ENCODE measurements at places on chromosomes 3 and 15.

- DNase-seq: no peak
These were observed 23.6 kb downstream of the NR2F2 start for GRCh38 chr15:96353930-96354730.

DNA sequence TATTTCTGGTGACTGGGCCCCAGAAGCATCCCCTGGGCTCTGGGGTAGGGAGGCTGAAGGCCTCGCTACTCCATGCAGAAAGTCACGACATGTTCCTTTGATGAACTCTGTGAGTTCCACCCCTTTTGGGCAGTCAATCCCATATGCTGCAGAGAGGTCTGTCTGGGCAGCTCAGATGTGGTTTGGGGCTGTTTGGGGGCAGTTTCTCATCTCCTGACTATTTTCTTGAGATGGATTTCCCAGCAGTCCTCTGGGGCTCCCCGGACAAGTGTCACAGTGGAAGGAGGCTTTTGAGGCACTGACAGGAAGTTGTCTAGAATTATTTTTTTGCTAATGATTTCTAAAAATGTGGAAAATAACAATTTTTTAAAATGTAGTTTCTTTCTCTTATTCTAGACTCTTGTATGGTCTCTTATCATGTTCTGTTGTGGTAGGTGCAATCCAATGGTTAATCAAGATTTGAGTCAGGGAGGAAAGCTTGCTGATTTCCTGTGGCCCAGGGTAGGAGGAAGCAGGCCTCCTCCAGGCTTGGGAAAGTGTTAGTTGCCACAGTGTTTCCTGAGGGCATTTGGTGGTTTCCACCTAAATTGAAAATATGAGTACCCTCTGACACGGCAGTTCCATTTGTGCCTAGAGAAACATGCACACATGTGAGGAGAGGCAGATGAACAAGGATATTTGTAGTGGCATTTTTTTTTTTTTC is 19.9 kb upstream of the TATDN2 start:
- DNase-seq: peak; percentile 90

GRCh38 chr3:71250026-71250425 is 333.5 kb downstream of the FOXP1 start:
- DNase-seq: no peak

DNA sequence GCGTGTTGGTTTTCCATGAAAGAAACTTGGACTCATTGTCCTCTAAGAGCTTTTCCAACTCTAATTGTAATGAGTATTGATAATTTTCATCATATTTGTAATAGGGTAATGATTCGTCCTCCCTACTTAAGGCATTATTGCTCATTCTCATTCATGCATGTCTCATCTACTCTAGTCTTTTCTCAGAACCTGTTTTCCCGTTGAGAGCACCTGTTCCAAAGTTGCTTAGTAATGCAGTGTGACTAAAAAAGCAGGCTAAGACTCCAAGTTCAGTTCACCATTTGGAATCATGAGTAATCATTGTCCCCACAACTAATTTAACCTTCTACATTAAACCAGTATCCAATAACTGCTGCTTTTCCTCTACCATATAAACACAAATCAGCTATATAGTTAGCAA is 84.0 kb downstream of the FILIP1L start:
- peak; percentile 41 for DNase-seq

DNA sequence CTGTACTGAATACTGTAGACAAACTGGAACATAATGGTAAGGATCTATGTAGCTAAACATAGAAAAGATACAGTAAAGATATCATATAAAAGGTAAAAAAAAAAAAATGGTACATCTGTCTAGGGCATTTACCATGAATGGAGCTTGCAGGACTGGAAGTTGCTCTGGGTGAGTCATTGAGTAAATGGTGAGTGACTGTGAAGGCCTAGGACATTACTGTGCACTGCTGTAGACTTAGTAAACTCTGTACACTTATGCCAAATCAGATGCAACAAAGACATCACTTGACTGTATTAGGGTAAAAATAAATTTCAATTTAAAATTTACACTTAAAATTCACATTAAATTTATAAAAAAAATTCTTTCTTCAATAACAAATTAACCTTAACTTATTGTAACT is 281.3 kb upstream of the LMCD1 start:
- no peak for DNase-seq

DNA sequence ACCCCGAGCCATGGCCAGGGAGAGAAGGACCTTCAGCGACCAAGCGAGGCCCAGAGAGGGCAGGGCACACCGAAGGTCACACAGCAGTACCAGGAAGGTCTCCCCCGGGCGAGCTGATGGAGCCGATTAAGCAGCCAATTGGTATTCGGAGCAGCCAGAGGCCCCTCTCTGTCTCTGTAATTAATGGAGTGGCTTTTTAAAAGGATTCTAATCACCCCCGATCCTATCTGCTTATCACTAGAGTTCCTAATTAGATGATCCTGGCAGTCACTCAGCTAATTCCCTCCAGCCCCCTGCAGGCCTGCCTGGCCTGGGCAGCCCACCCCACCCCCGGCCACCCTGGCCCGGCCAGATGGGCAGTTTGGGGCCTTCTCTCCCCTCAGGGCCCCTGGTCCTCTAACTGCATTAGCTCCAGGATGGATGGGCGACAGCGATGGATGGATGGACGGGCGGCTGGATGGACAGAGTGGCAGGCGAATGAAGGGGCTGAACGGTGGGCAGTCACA is 1.6 kb upstream of the DNAJB8 start:
- no peak for DNase-seq

- DNase-seq: no peak
These were observed 210.1 kb upstream of the MLF1 start for GRCh38 chr3:158360756-158361448.

DNA sequence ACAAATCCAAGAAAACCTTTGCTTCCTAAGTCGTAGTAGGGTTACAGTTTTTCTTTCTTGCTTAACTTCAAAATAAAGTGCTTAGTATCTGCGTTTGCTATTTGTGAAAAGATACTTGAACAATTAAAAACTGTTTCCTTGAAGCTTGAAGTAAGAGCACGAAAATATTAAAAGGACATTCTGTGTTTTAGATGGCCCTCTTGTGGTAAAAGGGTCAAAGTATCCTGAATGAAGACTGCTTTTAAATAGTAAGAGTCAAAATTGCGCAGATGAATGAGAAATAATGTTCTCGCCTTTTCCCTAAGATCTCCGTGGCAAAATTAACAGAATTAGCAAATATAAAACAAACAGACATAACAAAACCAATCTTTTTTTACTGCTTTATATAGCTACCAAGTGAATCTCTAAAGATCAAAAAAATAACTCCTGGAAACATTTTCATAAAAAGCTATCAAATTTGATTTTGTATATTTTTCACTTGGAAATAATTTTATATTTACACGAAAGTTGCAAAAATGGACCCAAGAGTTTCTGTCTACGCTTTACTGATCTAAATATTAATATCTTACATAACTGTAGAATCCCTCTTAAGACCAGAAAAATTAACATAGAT is 175.4 kb downstream of the MBNL1 start:
- peak; percentile 39 for DNase-seq

- no peak for DNase-seq
These were observed 445.3 kb downstream of the NAALADL2 start for GRCh38 chr3:175304404-175304803.

GRCh38 chr15:97903971-97904572 is 56.4 kb upstream of the ARRDC4 start:
- DNase-seq: peak; percentile 15

DNA sequence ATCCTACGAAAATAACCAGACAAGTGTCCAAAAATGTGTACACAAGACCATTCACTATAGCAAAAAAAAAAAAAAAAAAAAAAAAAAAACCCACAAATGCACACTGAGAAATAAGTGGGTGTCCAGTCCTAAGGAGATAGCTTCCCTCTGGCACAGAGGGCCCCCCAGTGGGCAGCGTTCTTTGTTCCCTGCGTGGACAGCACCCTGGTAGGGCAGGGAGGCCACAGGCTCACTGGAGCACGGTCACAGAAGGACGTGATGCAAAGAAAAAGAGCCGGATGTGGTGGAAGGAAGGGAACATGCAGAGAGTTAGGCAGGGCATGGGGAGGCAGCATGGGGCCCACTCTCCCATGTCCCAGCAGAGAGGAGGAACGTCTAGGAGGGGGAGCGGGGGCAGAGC is 210.7 kb upstream of the NSMCE3 start:
- no peak for DNase-seq

GRCh38 chr15:41610048-41610447 is 50.2 kb upstream of the MGA start:
- DNase-seq: no peak

- DNase-seq: peak; percentile 2
These were observed 45.7 kb upstream of the INO80 start for GRCh38 chr15:41161736-41162135.

DNA sequence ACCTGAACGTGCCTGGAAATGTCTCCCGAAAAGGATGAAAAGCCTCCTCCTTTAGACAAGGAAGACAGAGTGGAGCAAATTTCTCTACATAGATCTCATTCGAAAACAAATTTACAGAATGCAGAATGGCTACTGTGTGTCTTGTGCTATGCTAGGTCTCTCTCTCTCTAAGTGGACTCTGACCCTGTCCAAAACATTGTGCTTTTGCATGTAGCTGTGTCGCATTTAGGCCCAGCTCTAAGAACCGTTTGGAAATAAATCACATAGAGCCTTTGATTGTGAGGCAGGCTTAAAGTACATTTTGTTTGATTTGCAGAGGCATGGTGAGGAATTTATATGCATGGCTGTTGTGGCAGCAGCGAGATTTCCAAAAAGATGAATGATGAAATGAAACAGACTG is 198.0 kb downstream of the SV2B start:
- no peak for DNase-seq

GRCh38 chr3:142664819-142665218 is 59.0 kb upstream of the TRPC1 start:
- DNase-seq: no peak

DNA sequence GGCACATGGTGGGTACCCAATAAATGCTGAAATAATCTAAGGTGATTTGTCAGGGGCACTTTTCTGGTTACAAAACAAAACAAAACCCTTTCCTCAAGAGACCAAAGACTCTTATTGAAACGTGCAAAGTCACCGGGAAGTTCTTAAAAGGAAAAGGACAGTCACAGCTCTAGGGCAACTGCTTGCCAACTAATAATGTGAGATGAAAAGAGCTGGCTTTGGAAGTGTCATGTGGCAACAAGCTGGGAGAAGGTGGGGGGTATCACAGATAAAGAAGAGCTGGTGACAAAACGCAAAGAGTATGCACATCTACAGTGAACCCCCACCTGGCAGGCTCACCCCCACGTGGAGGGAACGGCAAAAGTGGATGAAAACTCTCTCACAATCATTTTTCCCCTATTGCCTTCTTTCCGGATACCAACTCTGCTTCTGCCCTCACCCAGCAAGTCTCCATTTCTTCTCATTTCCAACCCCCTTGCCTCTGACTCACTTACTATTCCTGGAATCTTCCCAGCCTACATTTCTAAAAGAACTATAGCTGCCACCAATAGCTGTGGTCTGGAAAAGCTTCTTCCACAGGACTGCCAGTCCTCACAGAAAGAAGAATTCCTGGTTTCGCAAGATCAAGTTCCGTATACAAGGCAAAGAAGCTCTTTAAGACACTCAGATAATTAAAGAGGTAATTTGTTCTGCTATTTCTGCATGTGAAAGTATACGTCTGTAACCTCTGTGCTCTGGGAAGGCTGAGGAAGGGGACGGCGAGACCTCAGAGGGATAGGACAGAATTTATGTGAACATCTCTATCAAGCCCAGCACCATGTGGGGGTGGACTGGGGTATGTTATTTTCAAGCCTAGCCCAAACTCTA is 21.8 kb upstream of the ANPEP start:
- no peak for DNase-seq

- no peak for DNase-seq
These were observed 324.6 kb downstream of the CTNNB1 start for GRCh38 chr3:41523897-41524296.

GRCh38 chr3:161233557-161233956 is 12.4 kb downstream of the NMD3 start:
- DNase-seq: no peak

- no peak for DNase-seq
These were observed 163.6 kb upstream of the TBC1D5 start for GRCh38 chr3:17905996-17906395.

- DNase-seq: peak; percentile 49
These were observed 185.0 kb downstream of the OR4M2 start for GRCh38 chr15:22265056-22265945.

DNA sequence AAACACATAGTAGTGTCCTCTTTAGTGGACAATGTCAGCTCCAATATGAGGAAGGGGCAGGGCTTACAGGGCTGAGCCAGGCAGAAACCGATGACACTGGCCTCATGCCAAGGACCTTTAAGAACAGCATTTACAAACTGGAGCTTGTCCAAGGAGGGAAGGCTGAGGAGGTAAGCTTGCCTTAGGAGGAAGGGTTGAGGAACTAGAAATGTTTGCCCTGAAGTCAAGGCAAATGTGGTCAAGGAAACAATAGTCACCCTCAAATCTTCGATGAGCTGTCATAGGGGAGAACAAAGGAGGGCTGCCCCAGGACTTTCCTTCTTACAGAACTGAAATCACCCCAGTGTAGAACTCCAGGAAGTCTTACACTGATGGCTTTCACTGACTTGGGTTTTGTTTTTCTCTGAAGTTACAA is 136.4 kb downstream of the LIPC start:
- DNase-seq: no peak

DNA sequence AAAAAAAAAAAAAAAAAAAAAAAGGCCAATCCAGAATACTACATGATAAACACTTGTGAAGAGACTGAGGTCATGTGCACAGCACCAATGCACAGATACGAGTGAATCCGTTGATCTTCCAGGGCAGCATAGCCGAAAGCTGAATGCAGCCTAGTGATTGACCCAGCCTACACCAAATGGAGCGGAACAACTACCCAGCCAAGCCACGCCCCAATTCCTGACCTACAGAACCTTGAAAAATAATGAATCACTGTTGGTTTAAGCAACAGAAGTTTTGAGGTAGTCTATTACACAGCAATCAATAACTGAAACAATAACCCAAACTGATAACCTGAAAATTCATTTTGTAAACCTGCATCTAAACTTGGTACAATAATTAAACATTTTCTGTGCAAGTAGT is 361.0 kb downstream of the FHIT start:
- DNase-seq: no peak

- DNase-seq: no peak
These were observed 96.0 kb upstream of the ZNF385D start for GRCh38 chr3:21847005-21847404.

DNA sequence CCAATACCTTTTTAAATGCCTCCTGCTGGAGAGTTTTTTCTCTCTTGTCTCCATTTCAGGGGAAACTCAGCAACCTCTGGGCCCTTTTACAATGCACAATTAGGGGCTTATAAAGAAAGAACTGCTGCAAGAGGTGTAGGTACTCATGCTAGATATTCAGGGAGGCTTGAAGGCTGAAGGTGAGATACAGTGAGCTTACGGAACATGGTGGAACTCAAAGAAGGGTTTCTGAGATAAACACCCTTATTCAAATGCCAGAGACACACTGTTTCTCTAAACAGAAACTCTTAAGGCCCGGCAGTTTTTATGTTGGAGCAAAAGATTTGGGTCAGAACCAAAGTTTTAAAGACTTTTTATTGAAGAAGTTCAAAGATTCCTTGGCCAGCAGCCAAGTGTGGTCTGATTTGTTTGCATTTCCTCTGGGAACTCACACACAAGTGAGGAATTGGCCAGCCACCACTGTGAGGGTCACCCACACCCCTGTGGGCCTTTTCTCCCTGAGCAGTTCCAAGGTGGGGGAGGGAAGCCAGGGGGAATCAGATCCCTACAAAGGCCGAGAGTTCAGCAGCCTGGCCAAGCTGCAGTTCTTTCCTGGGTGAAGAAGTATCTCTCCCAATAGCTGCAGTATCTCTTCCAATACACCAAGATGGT is 47.8 kb downstream of the TNFAIP8L3 start:
- DNase-seq: no peak
